ENCODE measurements at places on chromosomes 6 and 20.

GRCh38 chr6:107321793-107322192 is 137.6 kb downstream of the PDSS2 start:
- DNase-seq, result no peak

- no peak for DNase-seq
Observed at GRCh38 chr20:34848597-34848996, 23.1 kb upstream of the NCOA6 start.

DNA sequence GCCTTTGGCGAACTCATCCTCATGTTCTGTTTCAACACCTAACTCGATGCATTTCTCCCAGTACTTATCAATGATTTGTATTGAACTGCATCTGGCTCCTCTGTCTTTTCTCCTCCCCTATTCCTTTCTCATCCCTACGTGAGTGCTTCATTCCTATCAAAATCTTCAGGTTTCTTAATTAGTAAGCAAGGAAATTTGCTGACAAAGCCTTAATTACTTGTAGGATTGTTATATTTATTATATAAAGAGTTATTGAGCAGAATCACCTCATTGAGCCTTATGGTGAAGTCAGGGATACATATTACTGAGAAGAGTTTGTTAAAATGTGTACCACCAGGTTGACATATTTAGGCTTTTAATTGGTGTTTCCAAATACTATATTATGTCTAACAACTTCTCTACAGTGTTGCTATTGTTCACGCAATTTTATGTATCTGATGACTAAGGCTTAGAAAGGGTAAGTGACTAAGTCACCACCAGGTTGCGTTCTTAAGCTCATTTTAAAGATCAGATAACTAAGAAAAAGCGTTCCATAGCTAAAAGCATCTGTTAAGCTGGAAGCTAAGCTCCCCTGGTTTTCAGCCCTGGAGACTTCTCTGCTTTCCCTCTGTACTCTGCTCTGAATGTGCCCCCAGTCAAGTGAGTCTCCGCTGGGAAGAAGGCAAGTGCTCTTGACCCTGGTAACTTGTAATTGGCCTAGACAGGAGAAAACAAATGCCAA is 18.9 kb downstream of the SCGN start:
- no peak for DNase-seq

- DNase-seq, result no peak
Observed at GRCh38 chr6:39441986-39442385, 119.5 kb upstream of the KCNK16 start.

GRCh38 chr6:125066964-125067363 is 86.6 kb upstream of the TPD52L1 start:
- no peak for DNase-seq

DNA sequence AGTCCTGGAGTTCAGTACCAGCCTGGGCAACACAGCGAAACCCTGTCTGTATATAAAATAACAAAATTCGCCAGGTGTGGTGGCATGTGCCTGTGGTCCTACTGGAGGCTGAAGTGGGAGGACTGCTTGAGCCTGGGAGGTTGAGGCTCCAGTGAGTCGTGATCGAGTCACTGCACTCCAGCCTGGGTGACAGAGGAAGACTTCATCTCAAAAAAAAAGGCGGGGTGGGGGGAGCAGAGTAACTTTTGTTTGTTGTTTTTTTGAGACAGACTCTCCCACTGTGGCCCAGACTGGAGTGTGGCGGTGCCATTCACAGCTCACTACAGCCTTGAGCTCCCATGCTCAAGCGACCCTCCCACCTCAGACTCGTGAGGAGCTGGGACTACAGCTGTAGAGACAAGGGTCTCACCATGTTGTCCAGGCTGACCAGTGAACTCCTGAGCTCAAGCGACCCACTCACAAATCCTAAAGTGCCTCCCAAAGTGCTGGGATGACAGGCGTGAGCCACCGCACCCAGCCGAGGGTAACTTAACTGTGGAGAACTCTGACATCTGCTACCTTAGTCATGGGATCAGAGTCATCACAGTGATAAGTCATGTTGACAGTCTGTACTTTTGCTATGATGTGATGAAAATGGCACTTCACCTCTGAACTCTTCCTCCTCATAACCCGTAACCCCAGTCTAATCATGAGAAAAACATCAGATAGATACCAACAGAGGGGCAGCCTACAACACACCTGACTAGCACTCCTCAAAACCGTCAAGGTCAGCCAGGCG is 16.5 kb downstream of the PEDS1 start:
- no peak for DNase-seq

- DNase-seq, result no peak
Observed at GRCh38 chr6:116221911-116222310, 32.0 kb downstream of the TSPYL4 start.

DNA sequence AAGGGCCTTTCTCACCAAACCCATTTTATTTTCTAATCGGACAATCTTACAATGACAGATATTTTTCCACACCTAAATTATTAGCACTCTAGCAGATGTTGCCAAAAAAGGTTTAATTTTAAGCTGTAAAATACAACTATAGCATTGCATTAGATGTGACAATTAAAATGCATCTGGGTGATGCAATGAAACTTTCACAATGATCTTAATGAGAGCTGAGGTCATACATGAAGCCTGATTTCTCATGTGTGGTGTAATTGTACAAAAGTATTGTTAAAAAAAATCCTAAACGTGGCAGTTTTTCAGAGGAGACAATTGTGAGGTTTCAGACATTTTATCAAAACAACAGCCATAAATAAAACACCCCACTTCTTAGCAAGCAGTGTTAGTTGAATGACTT is 606.0 kb downstream of the HDGFL1 start:
- no peak for DNase-seq

DNA sequence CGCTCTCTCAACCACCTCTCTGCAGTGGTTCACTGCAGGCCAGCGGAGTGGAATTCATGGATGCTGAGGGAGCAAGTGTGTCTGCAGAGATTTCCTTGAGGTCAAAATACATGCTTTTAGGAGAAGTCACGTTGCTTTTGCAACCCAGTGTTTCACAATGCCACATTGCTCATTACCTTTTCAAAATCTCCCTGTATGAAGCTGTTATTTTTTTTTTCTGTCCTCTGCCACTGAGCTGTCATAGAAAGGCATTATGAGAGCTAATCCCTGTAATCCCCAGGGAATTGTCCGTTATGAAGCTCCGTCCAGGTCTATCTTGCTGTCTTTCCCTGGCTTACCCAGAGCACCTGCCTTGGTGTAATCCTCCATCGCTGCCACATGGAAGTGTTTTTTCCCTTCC is 60.5 kb upstream of the SLC22A23 start:
- no peak for DNase-seq

DNA sequence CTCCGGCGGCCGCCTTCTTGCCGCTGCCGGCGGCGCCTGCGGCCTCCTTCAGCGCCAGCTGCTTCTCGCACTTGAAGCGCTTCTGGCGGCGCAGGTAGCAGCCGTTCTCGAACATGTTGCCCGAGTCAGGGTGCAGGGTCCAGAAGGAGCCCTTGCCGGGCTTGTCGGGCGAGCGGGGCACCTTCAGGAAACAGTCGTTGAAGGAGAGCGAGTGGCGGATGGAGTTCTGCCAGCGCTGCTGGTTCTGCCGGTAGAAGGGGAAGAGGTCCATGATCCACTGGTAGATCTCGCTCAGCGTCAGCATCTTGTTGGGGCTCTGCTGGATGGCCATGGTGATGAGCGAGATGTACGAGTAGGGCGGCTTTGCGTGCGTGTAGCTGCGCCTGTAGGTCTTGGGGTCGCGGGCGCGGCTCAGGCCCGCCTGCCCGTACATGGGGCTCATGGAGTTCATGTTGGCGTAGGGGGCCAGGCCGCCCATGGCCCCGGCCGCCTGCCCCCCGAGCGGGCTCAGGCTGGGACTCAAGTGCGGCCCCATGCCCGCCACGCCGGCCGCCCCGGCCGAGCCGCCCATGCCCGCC is 1.9 kb downstream of the FOXA2 start:
- DNase-seq, result no peak

DNA sequence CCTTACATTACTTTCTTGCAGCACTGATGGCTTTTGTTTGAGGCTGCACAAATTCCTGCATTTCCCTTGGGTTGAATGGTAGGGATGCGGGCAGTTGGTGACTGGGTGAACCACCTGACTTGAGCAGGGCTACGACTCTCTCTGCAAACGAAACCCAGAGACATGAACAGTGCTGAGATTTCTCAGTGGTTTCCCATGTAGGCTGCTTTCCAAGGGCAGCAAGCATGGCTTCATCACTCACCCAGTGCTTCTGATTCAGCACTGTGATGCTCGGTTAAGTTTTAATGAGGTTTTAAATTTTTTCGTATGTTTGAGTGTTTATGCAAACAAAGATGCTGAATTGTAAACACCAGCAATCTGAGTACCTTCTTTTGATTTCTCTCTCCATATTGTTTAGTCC is 127.2 kb downstream of the MTHFD1L start:
- DNase-seq, result no peak

GRCh38 chr6:42901538-42901957 is 14.3 kb upstream of the PTCRA start:
- DNase-seq, result peak; percentile 20

- DNase-seq, result no peak
Observed at GRCh38 chr6:170038251-170038650, 252.6 kb downstream of the DLL1 start.

- no peak for DNase-seq
Observed at GRCh38 chr6:109669811-109670210, 21.2 kb downstream of the AK9 start.

DNA sequence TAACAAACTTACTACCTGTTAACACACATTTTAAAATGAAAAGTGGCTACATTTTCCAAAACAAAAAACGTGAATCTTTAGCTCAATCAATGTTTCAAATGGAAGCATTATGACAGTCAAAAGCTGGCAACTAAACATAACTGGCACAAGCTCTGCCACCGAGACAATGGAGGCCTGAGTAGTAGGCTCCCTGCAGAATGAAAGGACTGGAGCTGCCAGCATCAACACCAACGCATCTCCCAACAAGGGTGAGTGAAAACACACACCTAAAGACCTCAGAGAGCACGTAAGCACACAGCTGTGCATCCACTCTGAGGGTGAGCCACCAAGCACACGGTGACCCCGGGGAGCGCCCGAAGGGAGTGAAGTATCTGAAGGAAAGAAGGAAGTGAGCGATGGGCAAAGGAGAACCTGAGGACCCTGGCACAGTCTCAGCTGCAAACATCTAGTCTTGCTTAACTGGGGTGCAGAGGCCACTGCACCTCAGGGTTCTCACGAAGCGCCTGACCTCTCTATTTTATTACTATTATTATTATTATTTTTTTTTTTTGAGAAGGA is 1.6 kb upstream of the ADRM1 start:
- DNase-seq, result no peak

- no peak for DNase-seq
Observed at GRCh38 chr6:114342826-114343781, at the start of gene HS3ST5. Gene HS3ST5, minus strand, starts transcription at chr6:114343023. Its CDS starts 280,178 bp downstream, at chr6:114062845.

- DNase-seq, result no peak
Observed at GRCh38 chr6:147005499-147005898, 198.7 kb upstream of the STXBP5 start.

DNA sequence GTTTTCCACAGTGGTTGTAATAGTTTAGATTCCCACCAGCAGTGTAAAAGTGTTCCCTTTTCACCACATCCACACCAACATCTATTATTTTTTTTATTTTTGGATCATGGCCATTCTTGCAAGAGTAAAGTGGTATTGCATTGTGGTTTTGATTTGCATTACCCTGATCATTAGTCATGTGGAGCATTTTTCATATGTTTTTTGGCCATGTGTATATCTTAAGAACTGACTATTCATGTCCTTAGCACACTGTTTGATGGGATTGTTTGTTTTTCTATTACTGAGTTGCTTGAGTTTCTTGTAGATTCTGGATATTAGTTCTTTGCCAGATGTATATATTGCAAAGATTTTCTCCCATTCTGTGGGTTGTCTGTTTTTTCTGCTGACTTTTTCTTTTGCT is 820.1 kb downstream of the TENT5A start:
- no peak for DNase-seq

Data from stimulated activated CD4-positive, alpha-beta T cell treated with anti-CD3 and anti-CD28 coated beads, Interleukin-1b, Interleukin-23, amount 100 ng/mL, for 1 hour (primary cell).